Naive B cell (primary cell): ENCODE measurements at places on chromosomes 3 and 15. TPM values are rescaled to one million over a fixed set of nuclear protein-coding genes. Genes with fewer than 3 reads are reported as not detected.

DNA sequence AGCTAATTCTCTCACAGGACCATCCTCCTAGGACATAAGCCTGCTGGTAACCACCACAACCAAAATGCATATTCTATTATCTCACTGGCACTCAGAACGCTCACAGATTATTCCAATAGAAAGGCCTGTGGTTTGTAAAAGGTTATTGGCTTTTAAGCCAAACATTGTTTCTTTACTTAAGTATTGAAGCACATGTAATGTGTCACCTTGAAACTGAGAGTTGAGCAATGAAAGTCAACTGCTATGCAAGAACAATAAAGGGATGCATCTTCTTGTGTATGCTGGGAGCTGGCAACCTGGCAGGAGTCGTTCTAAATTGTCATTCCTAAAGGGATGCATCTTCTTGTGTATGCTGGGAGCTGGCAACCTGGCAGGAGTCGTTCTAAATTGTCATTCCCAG lies 298.6 kb upstream of the DNAJC19 start:
- no peaks in the 10 kb centered on the region for H3K36me3 ChIP-seq
- no peaks in the 10 kb centered on the region for H3K4me1 ChIP-seq
- no peak for DNase-seq

DNA sequence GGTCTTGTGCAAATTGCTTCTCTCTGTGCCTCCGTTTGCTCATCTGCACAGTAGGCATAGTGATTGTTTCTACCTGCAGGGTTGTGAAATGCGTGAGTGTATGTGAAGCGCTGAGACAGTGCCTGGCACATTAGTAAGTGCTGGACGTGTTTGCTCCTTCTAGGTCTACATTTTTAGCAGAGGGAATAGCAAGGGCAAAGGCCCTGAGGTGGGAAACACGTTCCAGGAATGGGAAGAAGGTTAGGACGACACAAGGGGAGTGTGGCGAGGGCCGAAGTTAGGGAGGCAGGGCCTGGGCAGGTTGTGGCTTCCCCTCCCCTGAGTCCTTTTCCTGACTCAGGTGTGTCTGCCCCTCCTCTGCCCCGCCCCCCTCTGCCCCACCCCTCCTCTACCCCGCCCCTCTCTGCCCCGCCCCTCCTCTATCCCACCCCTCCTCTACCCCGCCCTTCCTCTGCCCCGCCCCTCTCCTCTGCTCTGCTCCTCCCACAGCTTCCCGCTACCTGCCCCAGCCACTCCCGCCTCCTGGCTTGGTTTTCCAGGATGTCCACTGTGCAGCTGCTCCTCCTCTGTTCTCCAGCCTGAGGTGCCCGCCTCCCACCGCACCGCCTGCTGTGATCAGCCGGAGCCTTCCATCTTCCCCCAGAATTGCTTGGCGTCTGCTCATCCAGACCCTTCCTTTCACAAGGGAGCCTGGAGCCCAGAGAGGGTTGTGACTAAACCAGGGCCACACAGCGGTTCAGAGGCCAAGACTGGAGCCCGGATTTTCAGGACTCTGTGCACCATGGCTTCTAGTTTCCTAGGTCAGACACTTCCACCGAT lies 31.1 kb upstream of the SMAD6 start:
- peaks cover 5% of the 10 kb centered on the region for H3K27me3 ChIP-seq
- no peak overlapping the region for H3K4me3 ChIP-seq
- no peak for DNase-seq
- H3K27ac ChIP-seq, result no peak overlapping the region
- H3K36me3 ChIP-seq, result no peaks in the 10 kb centered on the region
- peaks cover 21% of the 10 kb centered on the region for H3K4me1 ChIP-seq

- peaks cover 78% of the 10 kb centered on the region for H3K4me1 ChIP-seq
- H3K36me3 ChIP-seq, result peaks cover 17% of the 10 kb centered on the region
- no peak for DNase-seq
- no peaks in the 10 kb centered on the region for H3K27me3 ChIP-seq
- H3K27ac ChIP-seq, result peak overlapping the region; percentile 74
Measured at GRCh38 chr15:30985081-30985531, 6.3 kb downstream of the MTMR10 start.

DNA sequence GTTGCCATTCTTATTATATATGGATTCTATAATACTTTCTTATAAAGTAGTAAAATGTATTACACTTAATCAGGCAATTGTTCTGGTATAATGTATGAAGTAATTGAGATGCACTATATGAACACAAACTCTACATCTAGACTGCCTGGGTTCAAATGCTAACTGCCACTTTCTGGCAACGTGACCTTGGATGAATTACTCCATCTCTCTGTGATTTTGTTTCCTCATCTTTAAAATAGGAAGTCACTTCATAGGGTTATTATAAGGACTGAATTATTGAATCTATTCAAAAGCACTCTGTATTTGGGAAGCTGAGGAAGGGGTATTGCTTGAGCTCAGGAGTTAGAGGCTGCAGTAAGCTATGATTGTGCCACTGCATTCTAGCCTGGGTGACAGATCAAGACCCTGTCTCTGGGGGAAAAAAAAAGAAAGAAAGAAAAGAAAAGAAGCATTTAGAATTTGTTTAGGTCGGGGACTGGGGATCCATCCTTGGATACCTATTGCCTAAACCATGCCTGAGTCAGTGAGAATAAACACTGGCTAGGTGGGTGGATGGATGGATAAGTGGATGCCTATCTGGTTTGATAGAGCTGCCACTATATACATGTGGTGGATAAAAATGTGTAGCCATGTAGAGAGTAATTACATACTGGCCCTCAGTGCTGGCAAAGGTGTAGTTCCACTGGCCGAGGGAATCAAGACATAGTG lies 2.5 kb downstream of the TM4SF1 start:
- H3K27me3 ChIP-seq, result peaks cover 29% of the 10 kb centered on the region
- no peak overlapping the region for H3K4me3 ChIP-seq
- DNase-seq, result no peak
- H3K4me1 ChIP-seq, result no peaks in the 10 kb centered on the region
- H3K36me3 ChIP-seq, result no peaks in the 10 kb centered on the region

The UACA gene
- polyA plus RNA-seq, result 12.9 TPM

The CDHR4 gene
- polyA plus RNA-seq, result not detected

The ALDH1L1 gene
- not detected for polyA plus RNA-seq
